ENCODE measurements at places on chromosomes 1 and 21.

DNA sequence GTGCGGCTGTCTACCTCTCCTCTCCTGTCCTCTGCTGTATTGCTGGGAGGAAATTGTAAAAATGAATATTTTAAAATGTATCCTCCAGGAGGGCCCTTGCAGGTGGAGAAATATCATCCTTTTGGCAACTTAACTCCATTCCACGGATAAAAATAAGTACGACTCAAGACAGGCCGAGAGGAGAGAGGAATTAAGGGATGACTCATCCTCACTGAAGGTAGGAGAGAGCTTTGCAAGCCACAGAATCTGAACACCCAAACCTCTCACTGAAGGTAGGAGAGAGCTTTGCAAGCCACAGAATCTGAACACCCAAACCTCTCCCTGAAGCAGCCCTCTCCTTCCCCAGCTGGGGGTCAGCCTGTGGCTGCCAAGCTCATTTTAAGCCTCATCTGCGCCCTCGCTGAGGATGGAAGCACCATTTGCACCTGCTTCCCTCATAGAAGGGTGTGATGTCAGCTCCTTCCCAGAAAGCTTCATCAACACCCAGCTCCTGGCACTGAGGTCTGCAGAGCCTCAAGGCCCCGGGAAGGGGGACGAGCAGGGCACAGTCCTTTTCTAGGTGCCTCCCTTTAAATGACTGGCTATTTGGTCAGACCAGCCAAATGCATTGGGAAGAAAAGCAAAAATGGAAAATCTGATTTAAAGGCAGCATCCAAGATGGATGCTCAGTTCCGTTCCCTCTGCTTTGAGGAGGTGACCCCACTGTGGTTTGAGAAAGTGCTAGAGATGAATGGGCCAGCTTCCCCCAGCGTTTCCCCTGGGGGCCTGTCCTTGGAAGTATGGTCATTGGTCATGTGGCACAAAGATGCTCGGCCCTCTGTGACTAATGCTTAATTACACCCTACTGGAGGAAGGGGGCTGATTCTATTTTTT lies 12.9 kb upstream of the SELENON start:
- DNase-seq, result peak; percentile 94

DNA sequence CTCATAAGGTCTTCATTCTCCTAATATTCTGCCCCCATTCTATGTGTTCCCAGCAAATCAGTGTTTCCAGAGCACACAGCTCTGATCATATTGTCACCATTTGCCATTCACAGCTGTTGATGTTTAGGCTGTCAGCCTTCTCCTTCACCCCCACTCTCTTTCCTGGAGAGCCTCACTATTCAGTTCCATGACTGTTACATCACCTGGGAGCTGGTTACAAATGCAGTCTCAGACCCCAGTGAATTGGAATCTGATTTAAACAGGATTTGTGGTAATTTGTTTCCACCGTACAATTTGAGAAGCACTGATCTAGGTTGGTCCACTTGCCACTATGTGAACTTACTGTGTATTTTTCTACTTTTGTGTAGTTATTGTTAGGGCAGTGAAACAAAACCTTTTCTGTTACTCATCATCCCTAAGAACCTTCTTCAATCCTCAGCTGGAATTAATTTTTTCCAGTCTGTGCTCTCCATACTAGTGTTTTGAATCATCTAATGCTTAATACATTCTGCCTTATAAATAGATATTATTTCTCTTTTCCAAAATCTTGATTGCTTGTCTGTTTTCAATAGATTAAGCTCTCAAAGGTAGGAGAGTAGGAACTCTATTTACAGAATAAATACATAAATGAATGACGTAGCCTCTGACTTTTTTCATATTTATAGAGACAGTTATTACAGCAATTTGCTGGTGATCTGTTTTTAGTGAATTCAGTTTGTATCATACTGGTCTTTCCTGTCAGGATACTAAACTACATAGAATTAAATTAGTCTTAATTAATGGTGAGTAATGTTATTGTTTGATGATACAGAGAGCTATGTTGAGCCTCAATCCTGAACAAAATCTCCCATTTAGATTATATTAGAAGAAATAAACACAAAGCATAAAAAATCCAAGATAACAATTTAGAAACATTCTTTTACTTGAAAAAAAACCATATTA lies 8.1 kb downstream of the SNX7 start:
- peak; percentile 63 for DNase-seq

GRCh38 chr1:107682467-107682866 lies 282.5 kb downstream of the VAV3 start:
- no peak for DNase-seq

DNA sequence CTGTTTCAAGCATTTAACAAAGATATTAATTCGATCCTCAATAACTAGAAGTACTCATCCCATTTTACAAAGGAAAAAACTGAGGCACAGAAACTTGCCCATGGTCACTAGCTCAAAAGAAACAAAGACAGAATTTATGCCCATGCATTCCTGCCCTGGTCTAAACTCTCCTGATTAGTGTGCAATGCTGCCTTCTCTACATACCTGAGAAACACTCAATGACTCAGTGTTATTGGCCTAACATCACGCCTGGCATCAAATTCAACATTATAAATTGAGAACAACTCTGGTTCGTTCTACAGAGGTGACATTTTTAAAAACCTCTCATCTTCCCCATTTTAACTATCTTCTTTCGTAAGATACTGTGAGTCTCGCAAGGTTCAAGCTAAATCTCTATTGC lies 5.2 kb downstream of the APP start:
- no peak for DNase-seq

GRCh38 chr1:217270101-217270500 lies 360.8 kb downstream of the GPATCH2 start:
- no peak for DNase-seq

GRCh38 chr1:112296908-112297307 lies 99.1 kb upstream of the CTTNBP2NL start:
- peak; percentile 32 for DNase-seq

DNA sequence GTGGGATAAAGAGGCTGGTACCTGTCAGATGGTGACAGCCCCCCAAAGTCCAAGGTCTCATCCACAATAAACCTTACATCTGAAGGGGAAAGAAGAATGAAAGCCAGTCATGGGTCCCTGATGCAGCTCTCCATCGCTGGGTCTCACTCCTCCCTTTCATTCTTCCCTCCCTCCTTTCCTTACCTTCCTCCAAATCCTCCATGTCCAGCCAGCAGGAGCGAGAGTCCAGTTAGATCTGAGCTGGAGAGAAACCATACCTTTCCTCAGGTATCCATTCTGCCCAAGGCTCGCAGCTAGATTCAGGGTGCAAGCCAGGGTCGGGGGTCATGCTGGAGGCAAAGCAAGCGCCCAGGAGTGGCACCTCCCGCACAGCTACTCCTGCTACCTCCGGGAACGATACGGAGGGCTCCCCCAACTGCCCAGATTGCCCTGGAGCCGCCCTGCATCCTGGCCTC lies 421 bp downstream of the PSRC1 start:
- peak; percentile 76 for DNase-seq

- no peak for DNase-seq
These were observed 5.7 kb downstream of the SLC35A3 start for GRCh38 chr1:99975529-99975928.

DNA sequence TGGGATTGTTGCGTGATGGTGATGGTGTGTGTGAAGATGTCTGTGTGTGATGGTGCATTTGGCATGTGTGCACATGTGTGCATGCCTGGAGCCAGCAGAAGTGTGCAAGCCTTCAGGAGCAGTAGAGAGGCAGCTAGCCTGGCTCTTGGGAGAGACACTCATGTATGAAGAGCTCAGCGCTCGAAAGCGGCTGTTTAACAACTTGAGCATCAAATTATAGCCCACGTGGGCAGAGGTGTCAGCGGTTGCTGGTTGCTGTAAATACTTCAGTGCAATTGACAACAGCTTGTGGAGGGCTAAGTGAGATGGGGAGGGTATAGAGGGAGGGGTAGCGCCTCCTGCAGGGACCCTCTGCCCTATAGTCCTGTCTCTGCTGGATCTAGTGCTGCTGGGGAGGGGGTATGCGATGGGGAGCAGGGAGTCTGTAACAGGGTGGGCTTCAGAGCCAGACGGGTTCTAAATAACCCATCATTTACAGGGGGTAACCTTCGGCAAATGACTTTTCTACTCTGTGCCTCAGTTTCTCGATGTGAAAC lies 21.5 kb downstream of the FOXD2 start:
- no peak for DNase-seq

DNA sequence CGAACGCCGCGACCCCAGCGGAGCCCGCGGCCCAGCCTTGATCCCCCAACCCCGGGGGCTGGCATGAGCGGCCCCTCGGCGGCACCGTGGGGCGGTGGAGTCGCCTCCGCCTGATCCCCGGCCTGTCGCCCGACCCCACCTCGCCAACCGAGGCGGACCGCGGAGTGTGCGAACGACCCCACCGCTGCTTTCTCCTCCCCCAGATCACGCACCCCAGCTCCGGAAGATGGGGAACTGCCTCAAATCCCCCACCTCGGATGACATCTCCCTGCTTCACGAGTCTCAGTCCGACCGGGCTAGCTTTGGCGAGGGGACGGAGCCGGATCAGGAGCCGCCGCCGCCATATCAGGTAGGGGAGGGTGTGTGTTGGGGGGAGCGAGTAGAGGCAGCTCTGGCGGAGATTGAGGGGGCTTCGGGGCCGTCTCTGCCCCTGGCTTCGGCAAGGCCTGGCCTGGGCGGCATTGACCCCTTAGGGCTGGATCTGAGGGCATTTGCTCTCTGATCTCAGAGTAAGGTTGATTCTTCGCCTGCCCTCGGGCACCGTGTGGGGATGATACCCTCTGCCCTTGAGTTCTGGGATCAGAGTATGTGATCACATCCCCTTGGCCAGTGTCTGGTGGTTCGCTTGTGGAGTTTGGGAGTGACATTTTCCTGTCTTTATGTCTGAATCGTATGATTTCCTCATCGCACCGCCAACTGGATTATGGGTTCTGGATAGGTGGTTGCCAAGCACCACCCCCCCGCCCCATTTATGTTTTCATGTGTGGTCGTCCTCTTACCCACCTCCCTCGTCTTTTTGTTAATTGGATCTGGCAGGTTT lies 668 bp downstream of the RNF11 start:
- peak; percentile 75 for DNase-seq

DNA sequence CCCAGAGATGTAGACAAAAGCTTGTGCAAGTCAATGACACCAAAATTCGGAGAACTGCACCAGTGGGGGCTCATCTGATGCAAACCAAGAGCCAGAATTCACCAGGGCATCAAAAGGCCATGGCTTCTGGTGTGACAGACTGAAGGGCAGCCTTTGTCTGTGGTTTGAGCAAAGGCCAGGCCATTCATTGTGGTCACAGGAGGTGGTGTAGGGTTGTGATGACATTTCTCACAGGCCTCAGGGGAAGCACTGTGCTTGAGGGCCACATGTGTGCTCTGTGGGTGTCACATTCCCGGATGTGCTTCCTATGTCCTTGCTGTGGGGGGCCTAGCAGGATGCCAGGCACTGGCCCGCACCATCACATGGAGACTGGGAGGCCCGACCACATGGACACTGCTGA lies 22.5 kb upstream of the KCNE1 start:
- peak; percentile 15 for DNase-seq

DNA sequence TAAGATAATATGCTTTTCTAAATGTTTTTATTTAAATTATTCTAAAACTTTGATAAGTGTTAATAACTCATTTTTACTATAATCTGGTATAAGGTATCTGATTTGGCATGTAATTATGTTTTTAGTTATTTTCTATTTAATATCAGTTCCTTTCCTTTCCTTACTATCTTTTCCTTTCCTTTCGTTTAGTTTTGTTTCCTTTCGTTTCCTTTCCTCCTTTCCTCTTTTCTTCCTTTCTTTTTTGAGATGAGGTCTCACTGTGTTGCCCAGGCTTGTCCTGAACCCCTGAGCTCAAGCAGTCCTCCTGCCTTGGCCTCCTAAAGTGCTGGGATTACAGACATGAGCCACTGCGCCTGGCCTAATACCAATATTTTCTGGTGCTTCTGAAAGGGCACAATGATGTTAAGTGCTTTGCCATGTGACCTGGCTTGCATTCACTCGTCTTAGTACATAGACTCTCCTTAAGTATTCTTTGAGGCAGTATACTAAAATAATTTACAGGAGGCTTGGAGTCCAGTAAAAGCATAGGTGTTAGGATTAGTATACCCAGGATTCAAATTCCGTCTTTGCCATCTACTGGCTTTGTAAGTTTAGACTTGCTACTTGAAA lies 18.7 kb downstream of the MIER1 start:
- no peak for DNase-seq

DNA sequence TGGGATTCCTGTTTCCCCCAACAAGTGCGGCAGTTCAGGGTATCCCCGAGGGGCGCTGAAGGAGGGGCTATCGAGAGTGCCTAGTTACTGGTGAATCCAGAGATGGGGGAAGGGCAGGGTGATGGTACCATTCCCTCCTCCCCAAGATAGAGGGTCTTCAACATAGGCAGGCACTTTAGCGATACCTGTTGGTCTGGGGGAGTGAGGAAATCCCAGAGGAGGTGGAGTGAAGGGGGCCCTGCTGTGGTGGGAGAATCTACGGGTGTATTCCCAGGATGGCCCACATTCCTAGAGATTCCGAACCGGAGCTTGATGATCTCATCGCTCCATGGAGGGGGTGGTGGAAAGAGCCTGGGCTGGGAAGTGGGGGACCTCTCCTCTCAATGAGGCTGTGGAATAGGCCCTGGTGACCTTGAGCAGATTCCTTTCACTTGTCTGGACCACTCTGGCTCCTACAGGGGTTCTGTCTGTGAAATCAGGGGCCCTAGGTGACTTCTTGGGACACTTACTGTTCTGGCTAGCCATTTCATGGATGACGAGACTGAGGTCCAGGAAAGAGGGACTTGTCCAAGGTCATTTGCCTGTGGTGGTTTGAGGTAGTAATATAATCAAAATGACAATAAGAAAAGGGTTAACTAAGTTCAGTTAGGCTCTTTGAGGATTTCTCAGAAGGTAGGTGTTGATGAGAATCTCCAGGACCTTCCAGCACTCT lies 52.7 kb upstream of the SYNC start:
- peak; percentile 84 for DNase-seq

DNA sequence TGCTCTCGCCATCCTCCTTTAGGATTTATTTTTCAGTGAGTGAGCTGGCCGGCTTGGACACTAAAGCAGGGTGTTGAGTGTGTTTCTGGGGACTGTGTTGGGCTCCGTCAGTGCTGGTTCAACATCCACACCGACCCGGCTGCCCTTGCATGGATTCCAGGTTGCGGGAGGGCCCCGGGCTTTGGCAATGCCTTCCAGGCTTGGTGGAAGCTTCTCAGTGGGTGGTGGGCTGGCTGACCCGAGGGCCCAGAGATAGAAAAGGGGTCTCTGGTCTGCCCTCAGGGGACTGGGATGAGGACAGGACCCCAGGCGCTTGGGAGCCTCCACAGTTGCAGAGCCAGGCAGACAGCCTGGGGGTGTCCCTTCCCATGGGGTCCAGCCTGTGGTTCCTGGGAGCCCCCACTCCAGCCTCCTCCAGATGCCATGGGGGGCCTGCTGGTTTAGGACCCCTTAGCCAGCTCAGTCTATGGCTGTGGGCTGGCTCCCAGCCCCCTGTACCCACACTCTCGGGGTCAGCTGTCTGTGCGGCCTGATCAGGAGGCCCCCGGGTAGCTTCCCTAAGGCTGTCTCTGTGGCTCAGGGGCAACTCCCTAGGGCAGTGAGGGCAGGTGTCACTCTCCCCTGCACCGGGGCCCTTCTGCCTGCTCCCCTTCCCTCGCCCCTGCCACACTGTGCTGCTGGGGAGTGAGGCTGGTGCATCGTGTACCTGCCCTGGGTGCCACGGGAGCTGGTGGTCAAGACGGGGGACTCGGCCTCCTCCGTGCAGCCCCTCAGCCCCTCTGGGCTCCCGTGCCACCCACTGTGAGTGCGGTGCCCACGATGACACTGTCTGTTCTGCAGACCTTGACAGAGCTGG lies 16.5 kb downstream of the PDXK start:
- peak; percentile 69 for DNase-seq

GRCh38 chr1:56563568-56563967 lies 15.8 kb downstream of the PLPP3 start:
- DNase-seq, result no peak

All from osteoblast (primary cell).